ENCODE measurements at places on chromosomes 16 and 17.
A peak's percentile ranks its signal among the peaks of the same experiment; 100 is the strongest.

DNA sequence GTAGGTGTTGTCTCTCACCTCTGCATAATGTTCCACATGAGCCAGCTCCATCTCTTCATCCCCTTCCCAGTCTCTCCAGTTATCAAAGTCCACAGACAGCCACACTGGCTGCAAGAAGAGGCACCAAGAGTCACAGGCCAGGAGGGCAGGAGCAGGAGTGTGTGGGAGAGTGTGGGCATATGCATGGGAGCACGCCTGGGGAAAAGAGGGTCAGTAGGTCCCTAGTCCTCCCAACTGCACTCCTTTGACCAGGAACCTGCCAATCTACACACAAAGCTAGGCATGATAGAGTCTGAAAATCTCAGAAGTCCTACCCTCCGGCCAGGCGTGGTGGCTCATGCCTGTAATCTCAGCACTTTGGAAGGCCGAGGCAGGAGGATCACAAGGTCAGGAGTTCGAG lies 7.3 kb upstream of the AARSD1 start:
- DNase-seq: no peak

GRCh38 chr17:69030169-69030568 lies 30.6 kb downstream of the ABCA9 start:
- no peak for DNase-seq

- no peak for DNase-seq
Measured at GRCh38 chr17:57588086-57588485, 157.0 kb downstream of the CCDC182 start.

GRCh38 chr16:66262253-66263167 lies 104.0 kb upstream of the CDH5 start:
- DNase-seq: no peak

GRCh38 chr16:67644038-67644437 lies 906 bp upstream of the CARMIL2 start:
- no peak for DNase-seq

- DNase-seq: peak; percentile 40
Measured at GRCh38 chr17:28599311-28600184, 723 bp upstream of the SPAG5 start.

DNA sequence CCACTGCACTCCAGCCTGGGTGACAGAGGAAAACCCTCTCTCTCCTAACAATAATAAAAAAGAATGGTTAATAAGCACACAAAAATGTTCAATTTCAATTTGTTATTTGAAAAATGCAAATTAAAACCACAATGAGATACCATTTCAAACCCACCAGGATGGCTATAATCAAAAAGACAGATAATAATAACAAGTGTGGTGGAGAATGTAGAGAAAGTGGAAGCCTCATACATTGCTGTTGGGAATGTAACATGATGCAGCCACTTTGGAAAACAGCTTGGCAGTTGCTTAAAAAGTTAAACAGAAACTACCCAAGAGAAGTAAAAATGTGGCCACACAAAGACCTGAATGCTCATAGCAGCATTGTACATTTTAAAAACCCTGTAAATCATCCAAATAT lies 51.8 kb upstream of the MAP3K14 start:
- DNase-seq: no peak

- no peak for DNase-seq
Measured at GRCh38 chr16:2252806-2253148, 1.4 kb upstream of the ECI1 start.

- no peak for DNase-seq
Measured at GRCh38 chr16:12637002-12637401, 166.7 kb downstream of the CPPED1 start.

- no peak for DNase-seq
Measured at GRCh38 chr16:12833926-12834325, 30.2 kb upstream of the CPPED1 start.

DNA sequence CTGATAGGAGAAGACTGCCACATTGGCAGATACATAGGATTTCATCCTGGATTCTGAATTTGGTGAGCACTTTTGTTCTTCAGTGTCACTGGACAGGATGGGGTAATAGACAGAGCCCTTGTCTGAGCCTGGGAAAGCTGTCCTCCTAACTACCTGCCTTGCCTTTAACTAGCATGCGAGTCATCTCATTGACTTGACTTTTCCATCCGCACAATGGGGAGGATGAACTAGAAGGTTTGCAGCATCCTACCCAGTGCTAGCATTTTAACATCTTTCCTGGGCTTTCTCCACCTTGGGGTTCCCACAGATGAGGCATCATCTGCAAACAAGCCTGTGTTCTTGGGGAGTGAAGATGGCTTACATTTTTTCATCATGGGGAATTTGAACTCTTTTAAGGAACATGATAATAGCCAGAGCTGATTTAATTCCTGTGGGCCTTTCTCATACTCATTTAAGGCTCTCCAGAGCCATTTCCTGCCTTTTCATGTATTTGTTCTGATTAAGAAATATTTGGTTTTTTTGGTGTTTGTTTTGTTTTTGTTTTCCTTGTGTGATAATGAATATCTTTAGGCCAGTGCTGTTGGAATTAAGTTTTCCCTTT lies 139.5 kb downstream of the MSI2 start:
- no peak for DNase-seq

DNA sequence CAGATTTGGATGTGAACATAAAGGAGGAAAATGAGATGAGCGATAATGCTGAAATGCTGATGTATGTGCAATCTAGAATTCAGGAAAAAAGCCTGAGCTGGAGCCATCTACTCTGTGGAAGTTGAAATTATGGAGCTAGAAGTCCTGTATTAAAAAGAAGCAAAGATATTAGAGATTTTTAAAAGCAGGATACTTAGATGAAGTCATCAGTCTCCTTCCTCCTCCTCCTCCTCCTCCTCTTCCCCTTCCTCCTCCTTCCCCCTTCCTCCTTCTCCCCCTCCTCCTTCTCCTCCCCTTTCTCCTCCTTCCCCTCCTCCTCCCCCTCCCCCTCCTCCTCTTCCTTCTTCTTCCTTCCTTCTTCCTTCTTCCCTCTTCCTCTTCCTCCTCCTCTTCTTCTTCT lies 823.8 kb upstream of the CA10 start:
- DNase-seq: no peak

DNA sequence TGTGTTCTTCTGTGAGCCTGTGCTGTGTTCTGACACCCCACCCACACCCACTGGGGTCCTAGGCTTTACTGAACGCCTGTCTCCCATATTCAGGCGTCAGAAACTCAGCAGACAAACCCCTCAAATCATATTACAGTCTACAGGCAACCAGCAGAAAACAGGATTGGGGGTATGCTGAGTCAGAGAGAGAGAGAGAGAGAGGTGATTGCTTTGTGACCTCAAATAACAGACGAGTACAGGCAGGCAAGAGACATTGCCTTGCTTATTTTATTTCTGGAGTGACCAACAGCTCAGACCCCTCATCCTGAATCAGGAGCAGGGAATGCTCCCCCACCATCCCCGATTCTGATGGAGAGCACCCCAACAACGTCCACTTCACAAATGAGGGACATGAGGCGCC lies 473.9 kb downstream of the PMP22 start:
- no peak for DNase-seq

DNA sequence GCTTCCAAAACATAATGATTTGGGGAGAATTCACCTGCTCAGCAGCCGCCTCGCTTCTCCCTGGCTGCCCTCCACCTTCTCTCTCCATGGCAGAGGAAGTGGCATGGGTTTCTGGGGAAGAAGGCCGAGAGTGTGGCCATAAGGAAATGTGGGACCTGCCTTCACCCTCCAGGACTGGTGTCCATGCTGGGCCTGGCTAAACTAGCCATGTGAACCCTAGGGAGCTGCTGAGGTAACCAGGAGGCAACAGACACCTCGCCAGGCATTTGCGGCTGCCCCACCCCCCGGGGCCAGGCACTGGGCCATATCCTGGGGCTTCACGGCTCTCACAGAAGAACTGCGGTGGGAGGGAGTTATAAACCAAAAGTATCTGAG lies 9.9 kb upstream of the CMTM4 start:
- DNase-seq: no peak

GRCh38 chr17:49216953-49217650 lies 6.6 kb downstream of the ABI3 start:
- no peak for DNase-seq

GRCh38 chr17:79939094-79939435 lies 96.6 kb downstream of the TBC1D16 start:
- DNase-seq: no peak

DNA sequence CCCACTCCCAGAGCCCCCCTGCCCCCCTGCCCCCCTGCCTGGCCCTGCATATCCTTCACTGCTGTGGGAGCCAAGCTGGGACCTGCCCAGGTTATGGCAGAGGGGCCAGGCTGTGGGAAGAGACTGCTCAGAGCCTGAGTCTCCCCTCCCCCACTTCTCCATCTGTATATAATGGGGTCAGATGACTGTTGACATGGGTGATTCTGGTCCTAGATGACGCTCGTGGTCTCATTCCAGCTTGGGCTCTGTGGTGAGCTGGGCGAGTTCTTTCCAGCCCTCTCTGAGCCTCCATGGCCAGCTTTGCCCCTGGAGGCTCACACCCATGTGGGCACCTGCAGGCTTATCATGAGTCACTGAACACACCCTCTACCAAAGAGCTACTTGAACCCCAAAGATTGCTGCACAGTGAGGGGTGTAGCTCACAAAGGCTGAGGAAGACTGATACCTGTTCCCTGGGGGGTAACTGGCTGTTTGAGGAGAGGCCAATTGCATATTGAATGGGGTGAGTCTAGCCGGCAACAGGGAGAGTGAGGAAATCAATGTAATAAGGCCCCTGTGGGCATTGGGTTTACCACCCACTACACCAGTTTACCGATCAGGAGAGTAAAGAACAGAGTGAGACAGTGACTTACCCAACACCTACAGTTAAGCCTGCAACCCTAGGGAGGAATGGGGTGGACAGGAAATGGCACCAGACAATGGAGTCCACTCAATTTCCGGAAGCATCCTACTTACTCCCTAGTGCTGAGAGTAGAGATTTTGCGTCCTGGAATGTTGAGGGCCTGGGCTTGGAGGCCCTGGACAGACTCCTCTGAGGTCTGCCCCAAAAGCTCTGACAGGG lies 4.2 kb upstream of the SREBF1 start:
- DNase-seq: no peak

- DNase-seq: no peak
Measured at GRCh38 chr16:59048876-59049275, 314.8 kb upstream of the GOT2 start.

DNA sequence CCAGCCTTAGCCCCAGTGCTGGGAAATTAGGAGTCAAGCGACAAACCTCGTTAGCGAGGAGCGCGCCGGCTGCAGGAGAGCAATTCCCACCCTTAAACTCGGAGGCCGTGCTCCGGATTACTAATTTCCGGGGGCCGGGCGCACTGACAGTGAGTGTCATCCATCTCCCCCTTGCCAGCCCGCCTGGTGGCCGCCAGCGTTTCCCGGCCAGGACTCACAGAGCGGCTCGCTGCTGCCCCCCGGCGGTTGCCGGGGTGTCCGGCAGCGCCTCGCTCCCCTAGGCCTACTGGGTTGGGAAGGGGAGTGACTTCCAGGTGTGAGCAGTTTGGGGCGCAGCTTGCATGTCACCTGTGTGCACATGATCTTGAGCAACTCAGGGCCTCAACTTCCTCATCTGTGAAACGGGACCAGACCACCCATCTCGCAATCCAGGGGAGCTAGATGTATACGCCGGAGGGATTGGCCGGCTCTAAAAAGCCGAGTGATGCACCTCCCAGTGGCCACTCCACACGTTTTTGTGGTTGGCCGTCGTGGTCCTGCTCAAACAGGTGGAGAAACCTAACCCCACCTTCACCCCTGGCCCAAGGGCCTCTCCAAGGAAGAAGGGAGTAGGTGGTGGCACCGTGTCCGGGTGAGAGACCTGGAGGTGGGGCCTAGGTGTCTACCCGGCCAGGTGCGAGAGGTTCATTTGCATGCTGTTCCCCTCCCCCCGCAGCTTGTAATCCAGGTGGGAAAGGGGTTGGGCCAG lies 2.5 kb upstream of the GSE1 start:
- DNase-seq: peak; percentile 81

DNA sequence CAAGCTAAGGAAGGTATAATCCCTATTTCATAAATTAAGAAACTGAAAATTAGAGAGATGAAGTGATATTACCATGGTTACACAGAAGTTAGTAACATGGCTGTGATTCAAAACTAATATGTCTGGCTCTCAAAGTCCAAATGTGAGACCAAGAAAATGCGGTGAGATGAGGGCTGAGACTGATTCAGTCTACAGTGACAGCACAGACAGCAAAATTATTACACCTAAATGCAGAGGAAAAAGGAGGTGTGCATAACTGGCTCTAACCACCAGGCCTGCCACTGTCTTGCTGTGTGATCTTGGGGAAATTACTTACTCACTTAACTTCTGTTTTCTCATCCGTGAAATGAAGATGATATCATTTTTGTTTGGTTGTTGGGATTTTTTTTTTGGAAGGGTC lies 270.0 kb upstream of the SOX9 start:
- no peak for DNase-seq

- no peak for DNase-seq
Measured at GRCh38 chr17:30256756-30257506, 21.4 kb upstream of the SLC6A4 start.

DNA sequence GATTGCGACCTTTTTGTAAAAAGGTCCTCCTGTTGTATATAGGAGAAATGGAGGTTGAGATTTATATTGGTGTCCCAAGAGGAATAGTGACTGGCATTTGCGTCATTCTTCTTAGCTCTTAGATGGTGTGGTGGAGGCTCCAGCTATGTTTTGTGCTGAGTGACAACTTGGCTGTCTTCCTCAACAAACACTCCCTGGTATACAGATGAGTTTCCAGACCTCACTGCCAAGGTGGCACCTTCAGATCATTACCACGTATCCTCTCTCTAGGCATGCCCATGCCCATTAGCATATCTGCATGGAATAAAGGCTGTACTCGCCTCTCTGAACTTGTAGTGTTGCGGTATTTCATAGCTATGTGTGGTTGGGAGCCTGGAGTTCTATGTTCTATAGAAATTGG lies 120.0 kb downstream of the MAP2K4 start:
- no peak for DNase-seq

- no peak for DNase-seq
Measured at GRCh38 chr17:46812624-46813318, 5.7 kb downstream of the WNT3 start.

DNA sequence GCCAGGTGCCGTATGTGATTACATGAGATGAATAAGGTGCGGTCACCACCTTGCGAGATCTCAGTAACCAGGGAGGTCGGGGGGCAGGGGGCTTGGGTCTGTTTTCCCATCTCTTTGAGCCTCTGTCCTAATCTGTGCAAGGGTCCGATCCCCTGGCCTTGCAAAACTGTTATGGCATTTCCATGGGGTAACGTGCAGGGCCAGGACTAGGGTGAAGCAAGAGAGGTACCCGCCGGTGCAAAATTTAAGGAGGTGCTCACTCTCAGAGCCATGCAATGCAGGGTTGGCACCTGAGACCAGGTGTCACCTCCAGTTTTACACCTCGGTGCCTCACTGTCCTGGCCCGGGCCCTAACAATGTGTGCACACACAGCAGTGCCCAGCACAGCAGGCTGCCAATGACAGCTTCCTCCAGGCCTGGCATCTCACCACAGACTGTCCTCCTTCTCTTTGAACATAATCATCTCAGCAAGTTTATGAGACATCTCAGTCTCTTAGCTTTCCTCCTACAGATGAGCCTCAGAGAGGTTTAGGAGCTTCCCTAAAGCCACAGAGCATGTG lies 43.6 kb downstream of the C16orf95 start:
- DNase-seq: no peak

All from stimulated activated CD8-positive, alpha-beta memory T cell treated with anti-CD3 and anti-CD28 coated beads, Interleukin-12 subunit alpha, Interleukin-12 subunit beta, amount 100 ng/mL, for 4 hours (primary cell).